ENCODE measurements at places on chromosomes 3 and 15.
A peak's percentile ranks its signal among the peaks of the same experiment; 100 is the strongest.

DNA sequence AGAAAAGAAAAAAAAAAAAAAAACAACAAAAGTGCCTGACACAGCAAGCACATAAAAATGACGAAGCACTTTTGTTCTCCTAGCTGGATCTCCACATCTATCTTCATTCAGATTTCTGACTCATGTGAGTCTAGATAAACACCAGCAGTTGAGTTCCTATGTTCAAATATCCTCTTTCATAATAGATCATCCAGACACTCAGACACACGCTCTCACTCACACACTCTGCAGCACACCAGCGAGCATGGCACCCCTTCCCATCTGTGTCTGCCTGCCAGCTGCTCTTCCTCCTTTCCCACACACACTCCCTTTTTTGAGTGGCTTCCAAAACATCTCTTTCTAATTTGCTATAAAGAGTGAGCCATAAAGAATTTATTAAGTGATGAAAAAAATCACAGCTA lies 19.8 kb upstream of the CELF6 start:
- DNase-seq: no peak
- H3K27me3 ChIP-seq: no peaks in the 10 kb centered on the region
- H3K36me3 ChIP-seq: peaks cover 60% of the 10 kb centered on the region
- no peak overlapping the region for H3K4me3 ChIP-seq
- H3K27ac ChIP-seq: no peak overlapping the region
- no peaks in the 10 kb centered on the region for H3K4me1 ChIP-seq

DNA sequence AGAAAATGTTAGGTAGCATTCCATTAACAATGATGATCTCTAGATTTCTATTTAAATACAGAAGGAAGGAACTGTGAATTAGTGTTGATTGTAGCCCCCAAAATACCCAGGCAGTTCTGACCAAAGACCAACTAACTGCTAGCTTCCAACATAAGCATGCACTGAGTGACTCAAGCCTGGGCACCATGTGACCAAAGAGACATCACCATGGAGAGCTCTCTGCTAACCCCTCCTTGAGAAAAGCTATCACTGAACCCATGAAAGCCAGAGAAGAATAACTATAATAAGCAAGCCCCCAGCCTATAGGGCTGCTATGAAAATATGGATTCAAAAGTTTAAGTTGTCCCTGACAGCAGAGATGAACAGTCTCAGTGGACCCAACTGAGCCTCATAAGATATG lies 310.2 kb downstream of the ULK4 start:
- no peak for DNase-seq
- H3K4me1 ChIP-seq: no peaks in the 10 kb centered on the region
- no peaks in the 10 kb centered on the region for H3K36me3 ChIP-seq
- H3K27me3 ChIP-seq: no peaks in the 10 kb centered on the region

- DNase-seq: no peak
- no peaks in the 10 kb centered on the region for H3K27me3 ChIP-seq
- H3K27ac ChIP-seq: no peak overlapping the region
- no peak overlapping the region for H3K4me3 ChIP-seq
Observed at GRCh38 chr15:98009971-98010370, 49.5 kb downstream of the ARRDC4 start.

DNA sequence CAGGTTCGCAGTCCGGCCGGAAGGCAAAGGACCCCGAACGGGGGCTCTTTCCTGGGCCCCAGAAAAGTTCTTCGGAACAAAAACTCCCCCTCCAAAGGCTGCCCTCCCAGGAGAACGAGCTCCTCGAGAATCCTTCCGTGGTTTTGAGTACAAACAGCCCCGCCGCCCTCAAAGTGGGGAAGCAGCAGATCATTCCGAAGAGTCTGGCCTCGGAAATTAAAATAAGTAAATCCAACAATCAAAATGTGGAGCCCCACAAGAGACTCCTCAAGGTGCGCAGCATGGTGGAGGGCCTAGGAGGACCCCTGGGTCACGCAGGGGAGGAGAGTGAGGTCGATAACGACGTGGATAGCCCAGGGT lies 1.3 kb downstream of the ARHGEF26 start:
- peak overlapping the region; percentile 75 for H3K27ac ChIP-seq
- H3K36me3 ChIP-seq: no peaks in the 10 kb centered on the region
- H3K4me3 ChIP-seq: peak overlapping the region; percentile 85
- peaks cover 11% of the 10 kb centered on the region for H3K4me1 ChIP-seq
- H3K27me3 ChIP-seq: no peaks in the 10 kb centered on the region

- no peaks in the 10 kb centered on the region for H3K27me3 ChIP-seq
- no peak for DNase-seq
- peak overlapping the region; percentile 60 for H3K27ac ChIP-seq
Observed at GRCh38 chr3:107235193-107235927, 141.9 kb upstream of the CCDC54 start.

DNA sequence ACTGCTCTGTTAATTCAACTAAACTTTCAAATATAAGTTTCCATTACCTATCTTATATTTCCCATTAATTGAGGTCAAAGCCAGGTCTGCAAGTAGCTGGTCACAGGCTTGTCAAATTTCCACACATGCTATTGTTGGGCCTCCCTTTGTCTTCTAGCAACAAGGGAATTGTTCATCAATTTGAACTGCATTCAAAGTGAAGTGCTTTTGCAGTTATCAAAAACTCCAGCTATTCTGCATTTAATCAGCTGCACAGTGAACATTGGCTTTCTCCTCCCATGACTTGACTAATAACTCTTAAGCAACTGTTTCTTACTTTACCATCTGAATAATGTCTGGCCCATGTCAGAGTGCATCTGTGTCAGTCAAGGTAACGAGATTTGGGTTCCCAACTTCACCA lies 198.4 kb downstream of the KCNH8 start:
- H3K36me3 ChIP-seq: no peaks in the 10 kb centered on the region
- no peaks in the 10 kb centered on the region for H3K27me3 ChIP-seq
- H3K4me3 ChIP-seq: no peak overlapping the region
- peaks cover 6% of the 10 kb centered on the region for H3K4me1 ChIP-seq
- no peak overlapping the region for H3K27ac ChIP-seq

DNA sequence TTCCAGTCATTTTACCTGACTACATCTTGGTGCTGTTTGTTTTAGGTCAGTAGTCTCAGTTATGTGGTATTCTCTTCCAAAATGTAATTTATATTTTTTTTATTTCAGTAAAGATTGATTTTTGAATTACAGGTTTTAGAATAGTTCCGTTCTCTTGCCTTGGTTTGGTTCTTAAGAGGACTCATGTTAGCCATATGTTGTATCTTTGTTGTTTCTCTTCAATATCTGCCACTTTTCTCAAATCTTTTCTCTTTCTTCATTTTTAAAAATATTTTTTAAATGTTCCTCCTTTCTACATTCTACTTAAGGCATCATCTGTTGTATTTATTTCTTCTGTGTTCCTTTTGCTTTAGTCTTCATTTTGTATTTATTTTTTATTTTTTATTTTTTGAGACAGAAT lies 5.6 kb upstream of the UBL7 start:
- H3K36me3 ChIP-seq: peaks cover 12% of the 10 kb centered on the region
- H3K4me1 ChIP-seq: peaks cover 6% of the 10 kb centered on the region
- H3K27me3 ChIP-seq: no peaks in the 10 kb centered on the region
- no peak for DNase-seq
- no peak overlapping the region for H3K27ac ChIP-seq

GRCh38 chr15:85284497-85284896 lies 95.9 kb upstream of the AKAP13 start:
- H3K27ac ChIP-seq: no peak overlapping the region
- H3K27me3 ChIP-seq: no peaks in the 10 kb centered on the region
- no peaks in the 10 kb centered on the region for H3K4me1 ChIP-seq
- no peak for DNase-seq
- H3K36me3 ChIP-seq: no peaks in the 10 kb centered on the region

DNA sequence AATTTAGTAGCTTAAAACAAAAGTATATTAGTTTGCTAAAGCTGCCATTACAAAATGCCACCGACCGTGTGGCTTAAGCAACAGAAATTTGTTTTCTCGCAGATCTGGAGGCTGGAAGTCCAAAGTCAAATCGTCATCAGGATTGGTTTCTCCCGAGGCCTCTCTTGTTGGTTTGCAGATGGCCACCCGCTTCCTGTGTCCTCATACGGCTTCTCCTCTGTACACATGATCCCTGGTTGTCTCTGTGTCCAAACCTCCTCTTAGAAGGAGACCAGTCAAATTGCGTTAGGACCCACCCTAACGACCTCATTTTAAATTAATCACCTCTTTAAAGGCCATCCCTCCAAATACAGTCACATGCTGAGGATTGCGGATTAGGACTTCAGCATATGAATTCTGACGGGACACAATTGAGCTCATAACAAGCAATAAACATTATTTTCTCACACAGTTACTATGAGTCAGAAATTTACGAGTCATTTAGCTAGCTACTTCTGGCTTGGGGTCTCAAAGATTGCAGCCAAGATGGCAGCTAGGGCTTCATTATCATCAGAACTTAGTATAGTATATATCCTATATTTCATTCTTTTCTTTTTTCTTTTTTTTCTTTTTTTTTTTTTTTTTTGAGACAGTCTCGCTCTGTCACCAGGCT lies 58.4 kb downstream of the RPL39L start:
- no peak overlapping the region for H3K27ac ChIP-seq
- no peaks in the 10 kb centered on the region for H3K27me3 ChIP-seq
- peaks cover 19% of the 10 kb centered on the region for H3K36me3 ChIP-seq
- H3K4me3 ChIP-seq: no peak overlapping the region

DNA sequence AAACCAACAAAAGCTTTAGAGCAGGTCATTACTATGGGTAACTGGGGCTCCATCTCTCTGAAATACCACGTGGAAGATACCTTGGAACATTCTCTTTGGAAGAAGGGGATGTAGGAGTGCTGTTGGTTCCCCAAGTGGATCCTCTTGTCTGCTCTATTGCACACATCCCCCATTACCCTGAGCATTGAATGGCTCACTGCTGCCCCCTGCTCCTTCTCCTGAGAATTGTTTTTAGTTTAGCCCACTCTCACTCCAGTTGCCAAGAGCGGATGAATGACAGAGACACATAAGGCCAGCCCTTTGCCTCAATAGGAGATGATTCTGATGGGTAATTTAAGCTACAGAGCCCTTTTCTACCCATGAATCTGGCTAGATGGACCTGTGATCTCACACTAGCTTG lies 135.6 kb upstream of the SUCLG2 start:
- no peaks in the 10 kb centered on the region for H3K36me3 ChIP-seq
- no peak for DNase-seq
- H3K4me3 ChIP-seq: no peak overlapping the region

- no peak overlapping the region for H3K27ac ChIP-seq
- H3K4me1 ChIP-seq: no peaks in the 10 kb centered on the region
- no peaks in the 10 kb centered on the region for H3K36me3 ChIP-seq
- no peak for DNase-seq
- no peak overlapping the region for H3K4me3 ChIP-seq
Observed at GRCh38 chr3:153601374-153601853, 439.4 kb downstream of the RAP2B start.

DNA sequence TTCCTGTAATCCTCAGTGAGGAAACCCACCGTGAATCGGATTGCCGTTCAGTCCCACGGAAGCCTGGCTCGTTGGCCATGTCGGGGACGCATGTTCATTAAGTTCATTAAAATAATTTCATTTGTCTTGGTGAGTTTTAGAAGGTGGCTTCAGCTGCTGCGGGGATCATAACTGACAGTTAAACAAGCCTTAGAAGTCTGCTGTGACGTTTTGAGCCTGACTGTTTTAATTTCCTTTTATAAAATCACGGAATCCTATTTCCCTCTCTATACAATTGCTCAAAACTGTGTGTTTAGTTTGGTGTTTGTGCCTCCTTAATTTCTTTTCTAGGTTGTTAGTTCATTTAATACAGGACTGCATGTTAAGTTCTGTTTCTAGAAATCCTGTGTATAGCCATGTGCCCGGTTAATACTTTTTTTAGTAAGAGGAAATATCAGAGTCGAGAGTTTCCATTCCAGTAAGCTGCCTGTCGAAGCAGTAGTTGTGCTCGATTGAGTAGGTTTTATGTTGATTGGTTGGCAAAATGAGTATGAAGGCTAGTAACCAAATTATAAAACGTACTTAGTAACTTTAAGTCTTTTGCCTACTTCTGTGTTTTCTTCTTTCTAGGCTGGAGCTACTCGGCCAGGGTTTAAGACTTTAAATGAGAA lies 705 bp downstream of the NIPA2 start:
- no peaks in the 10 kb centered on the region for H3K4me1 ChIP-seq
- H3K4me3 ChIP-seq: peak overlapping the region; percentile 88
- peak overlapping the region; percentile 92 for H3K27ac ChIP-seq
- DNase-seq: no peak
- no peaks in the 10 kb centered on the region for H3K27me3 ChIP-seq

DNA sequence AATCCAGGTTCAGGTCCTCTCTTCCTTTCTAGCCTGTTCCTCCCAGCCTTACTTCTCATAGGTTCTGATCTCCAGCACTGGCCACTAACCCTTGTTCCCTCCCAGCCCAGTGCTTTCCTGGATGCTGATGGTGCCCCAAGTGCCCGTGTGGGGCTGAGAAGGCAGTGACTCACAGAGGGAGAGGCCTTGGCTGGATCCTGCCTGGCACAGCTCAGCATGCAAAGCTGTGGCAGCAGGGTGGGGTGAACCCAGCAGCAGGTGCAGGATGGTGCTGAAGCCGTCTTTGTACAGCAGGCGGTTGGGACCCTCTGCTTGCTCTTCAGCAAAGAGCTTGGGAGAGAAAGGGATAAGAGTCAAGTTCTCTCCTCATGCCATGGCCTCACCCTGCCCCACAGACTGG lies 7.6 kb downstream of the LPCAT4 start:
- H3K27me3 ChIP-seq: no peaks in the 10 kb centered on the region
- no peak for DNase-seq
- H3K4me3 ChIP-seq: no peak overlapping the region
- no peak overlapping the region for H3K27ac ChIP-seq

DNA sequence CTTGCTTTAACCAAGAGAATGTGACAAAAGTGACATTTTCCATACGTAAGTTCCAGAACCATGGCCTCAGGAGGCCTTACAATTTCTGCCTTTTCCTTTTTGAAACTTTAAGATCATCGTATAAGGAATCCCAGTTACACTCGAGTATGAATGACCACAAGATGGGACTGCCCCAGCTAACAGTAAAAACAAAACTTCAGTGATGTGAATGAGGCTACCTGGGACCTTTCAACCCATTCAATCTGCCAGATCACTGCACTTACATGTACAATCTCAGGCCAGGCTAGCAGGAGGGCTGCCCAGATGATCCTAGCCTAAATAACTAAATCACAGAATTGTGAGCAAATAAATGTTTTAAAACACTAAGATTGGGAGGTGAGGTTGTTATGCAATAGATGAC lies 328.8 kb downstream of the CNTN6 start:
- DNase-seq: no peak
- H3K4me1 ChIP-seq: no peaks in the 10 kb centered on the region
- H3K4me3 ChIP-seq: no peak overlapping the region
- no peak overlapping the region for H3K27ac ChIP-seq
- H3K36me3 ChIP-seq: no peaks in the 10 kb centered on the region
- H3K27me3 ChIP-seq: no peaks in the 10 kb centered on the region

DNA sequence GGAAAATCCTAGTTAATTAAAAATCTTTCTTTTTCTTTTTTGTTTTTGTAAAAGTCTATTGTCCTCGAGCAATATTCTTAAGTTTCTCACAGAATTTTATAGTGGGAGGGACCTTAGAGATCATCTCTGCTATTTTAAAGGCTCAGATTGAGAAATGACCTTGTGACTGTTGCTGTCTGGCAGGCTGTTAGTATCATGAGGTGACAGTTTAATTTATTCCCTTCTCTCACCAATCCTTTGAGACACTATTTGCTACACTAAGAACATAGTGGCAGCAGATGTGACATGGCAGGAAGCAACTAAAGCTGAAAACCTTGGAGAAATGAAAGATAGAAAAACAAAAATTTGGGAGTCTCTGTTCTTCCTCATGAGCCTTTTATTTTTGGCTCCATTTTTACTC lies 24.9 kb downstream of the APPL1 start:
- DNase-seq: no peak
- H3K36me3 ChIP-seq: peaks cover 50% of the 10 kb centered on the region
- no peak overlapping the region for H3K4me3 ChIP-seq
- no peak overlapping the region for H3K27ac ChIP-seq
